Stimulated activated CD8-positive, alpha-beta memory T cell treated with anti-CD3 and anti-CD28 coated beads, Interleukin-15, amount 100 ng/mL, for 1 hour (primary cell): ENCODE measurements at places on chromosomes 13 and 19.

GRCh38 chr13:113024466-113024865, 55.5 kb downstream of the MCF2L start:
- DNase-seq: no peak

- no peak for DNase-seq
These were observed 4.0 kb upstream of the ZNF8 start for GRCh38 chr19:58274771-58275201.

DNA sequence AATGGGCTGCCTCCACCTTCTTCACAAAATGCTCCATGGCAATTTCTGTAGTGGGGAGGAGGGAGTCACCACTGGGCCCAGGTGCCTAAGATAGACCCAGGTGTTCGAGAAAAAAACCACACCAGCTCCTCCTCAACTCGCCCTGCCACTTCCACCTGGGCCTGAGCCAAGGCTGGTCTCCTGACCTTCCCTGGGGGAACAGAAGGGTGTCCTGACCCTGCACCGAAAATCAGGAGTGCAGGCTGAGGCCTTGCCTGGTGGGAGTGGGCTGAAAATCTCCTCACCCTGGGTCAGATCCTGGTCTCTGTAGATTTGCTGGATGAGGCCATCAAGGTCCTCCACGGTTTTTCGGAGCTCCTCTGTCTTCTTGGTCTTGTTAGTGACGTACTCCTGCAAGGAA, 17.6 kb upstream of the AKAP8 start:
- no peak for DNase-seq

- DNase-seq: no peak
These were observed 24.2 kb upstream of the IGFL1 start for GRCh38 chr19:46205183-46205984.

DNA sequence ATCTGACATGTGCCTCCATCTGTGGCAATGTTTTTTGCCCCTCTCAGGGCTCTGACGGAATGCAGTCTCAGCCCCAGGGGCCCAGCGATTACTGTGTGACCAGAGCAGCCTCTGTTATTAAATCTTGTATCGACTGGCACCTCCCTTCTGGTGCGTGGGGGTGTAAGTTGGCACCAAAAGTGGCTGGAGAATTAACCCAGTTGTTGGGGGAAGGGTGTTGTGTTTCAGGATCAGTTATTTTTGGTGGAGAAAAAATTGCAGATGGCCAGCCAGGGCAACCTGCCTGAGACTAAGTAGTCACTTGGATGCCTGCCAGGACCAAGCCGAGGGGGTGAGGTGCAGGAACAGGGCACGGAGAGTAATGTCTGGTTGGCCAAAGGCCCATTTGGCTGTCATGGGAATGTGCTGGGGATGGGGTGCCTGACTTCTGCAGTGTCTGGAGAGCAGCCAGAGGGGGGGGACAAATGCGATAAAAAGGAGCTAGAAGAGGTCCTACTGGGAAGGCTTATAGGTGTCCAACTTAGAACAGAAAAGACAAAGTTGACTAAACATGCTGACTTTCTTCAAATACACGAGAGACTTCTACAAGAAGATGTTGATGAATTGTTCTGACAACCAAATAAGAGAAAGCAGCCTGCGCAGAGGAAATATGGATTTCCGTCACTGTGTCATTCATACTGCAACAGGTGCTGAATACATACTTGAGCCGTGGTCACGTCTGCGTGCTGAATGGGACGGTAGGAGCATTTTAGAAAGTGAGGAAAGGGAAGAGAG, 69.8 kb downstream of the SIAH3 start:
- DNase-seq: no peak

DNA sequence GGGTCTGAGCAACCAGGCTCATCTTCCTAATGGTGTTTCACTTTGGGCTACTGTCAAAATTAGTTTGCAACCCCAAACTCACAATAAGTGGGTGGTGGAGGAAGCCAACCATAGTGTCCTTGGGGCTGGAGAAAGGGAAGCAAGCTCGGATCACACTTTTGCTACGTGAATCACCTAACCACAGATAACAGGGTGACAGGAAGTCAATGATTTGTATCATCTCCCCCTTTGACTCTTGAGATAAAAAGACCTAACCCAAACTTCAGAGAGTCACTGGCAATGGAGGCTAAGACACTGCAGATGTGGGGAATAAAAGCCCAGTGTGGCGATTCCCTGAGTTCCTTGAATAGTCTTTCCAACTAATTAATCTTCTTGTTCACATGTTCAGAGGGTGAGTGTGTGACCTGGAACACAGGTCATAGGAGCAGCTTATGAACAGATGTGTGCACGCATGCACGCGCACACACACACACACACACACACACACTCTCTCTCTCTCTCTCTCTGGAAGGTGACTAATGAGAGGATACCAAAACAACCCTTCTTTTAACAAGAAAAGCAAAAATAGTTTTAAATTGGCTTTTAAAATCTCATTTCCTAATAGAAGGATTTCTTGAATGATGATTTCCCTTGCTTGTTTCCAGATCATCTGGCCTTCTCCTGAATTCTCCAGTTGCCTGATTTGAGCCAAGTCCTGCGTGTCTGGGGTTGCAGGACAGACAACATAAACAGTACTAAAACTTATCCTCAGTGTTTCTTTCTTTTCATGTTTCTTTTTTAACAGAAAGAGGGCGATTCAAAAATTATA, 21.2 kb upstream of the DOCK9 start:
- DNase-seq: peak; percentile 1

GRCh38 chr13:66313413-66313812, 916.7 kb downstream of the PCDH9 start:
- no peak for DNase-seq

- DNase-seq: no peak
These were observed 2.1 kb downstream of the CALM3 start for GRCh38 chr19:46603195-46603637.

- no peak for DNase-seq
These were observed 535 bp downstream of the COL5A3 start for GRCh38 chr19:10009714-10010224.

- no peak for DNase-seq
These were observed 12.0 kb upstream of the EMC10 start for GRCh38 chr19:50464348-50464747.

DNA sequence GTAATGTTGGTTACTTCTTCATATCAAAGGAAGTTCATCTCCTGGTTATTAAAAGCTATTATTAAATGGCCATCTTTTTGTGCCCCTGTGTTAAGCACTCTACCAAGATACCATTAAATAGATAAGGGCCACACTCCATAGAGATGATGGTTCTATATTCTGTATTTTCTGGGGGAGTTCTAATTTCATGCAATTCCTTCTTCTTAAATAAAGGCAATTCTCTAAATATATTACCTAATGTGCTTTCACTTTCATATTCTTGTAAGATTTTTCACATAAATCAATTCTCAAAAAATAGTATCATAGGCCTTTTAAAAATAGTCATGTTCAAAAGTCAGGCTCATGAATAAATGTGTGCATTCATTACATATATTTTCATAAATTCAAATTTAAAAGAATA, 47.0 kb upstream of the USPL1 start:
- DNase-seq: no peak

DNA sequence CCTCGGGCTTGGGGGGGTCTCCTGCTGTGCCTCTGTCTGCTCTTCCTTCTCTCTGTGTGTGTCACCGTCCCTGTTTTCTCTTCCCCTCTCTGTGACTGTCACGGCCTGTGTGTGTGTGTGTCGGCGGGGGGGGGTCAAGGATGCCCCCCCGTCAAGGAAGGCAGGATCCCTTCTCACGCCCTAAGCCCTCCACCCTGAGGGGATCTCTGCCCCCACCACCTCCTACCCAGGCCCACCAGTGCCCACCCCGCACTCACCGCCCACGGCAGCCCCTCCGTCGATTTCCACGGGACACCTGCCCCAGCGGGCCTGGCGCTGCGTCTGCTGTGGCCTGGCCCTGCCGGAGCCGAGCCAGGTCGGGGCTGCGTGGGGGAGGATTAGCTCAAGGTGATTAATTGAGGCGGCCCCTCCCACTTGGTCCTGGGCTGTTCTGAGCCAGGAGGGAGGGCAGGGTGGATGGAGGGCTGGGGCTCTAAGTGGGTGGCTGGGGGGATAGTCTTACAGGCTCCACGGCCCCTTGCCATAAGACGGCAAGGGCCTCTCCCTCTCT, at the start of gene RAX2:
Gene RAX2, minus strand, starts transcription at position 323 of the 550 bp plus-strand sequence. CDS start 486 bp downstream, outside the sequence.
- no peak for DNase-seq

DNA sequence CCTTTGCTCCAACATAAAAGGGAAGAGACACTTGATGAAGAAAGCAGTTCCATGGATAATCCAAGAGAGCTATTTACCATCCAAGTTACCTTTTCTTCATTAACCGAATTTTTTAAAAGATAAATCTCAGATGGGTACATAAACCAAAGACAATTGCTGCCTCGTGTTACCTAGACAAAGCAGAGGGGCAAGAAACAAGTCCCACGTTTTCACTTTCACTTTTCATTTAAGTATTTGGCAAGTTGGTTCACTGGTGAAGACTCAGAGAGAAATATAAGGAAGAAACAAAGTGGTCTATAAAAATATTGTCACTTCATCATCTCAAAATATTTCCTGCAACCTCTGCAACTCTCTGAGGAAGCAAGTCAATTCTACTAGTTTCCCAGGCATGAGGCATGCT, 446.1 kb downstream of the FGF14 start:
- DNase-seq: no peak

DNA sequence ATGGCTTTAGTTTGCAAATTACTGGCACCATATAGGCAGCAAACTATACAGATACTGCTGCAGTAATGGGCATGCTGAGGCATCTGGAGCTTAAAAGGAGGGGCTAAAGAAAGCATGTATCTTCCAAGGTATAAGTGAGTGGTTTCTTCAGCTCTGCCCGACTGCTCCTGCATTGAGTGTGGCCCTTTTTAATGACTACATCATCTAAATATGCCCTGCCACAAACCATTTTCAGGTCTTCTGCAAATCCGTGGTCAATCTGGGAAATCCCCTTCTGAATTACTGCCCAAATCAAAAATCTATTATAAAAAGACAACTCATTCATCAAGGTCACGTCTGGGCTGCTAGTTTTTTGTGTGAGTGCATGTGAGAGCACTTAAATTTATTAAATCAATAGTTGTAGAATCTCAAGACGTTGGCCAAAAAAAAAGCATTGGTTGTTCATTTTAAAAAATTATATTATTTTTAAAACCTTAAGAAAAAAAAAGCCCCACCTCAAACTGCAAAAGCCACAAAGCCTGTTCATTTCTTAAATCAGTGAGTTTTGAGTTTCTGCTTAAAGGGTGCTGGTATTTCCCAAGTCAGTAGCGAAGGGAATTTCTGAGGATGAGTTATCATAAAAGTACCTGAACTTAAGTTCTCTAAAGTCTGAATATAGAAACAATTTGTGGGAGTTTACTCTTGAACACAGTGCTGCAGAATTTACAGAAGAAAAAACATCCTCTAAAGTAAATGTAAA, 16.3 kb downstream of the LCP1 start:
- no peak for DNase-seq

GRCh38 chr13:44652168-44652567, 76.0 kb upstream of the TSC22D1 start:
- no peak for DNase-seq

DNA sequence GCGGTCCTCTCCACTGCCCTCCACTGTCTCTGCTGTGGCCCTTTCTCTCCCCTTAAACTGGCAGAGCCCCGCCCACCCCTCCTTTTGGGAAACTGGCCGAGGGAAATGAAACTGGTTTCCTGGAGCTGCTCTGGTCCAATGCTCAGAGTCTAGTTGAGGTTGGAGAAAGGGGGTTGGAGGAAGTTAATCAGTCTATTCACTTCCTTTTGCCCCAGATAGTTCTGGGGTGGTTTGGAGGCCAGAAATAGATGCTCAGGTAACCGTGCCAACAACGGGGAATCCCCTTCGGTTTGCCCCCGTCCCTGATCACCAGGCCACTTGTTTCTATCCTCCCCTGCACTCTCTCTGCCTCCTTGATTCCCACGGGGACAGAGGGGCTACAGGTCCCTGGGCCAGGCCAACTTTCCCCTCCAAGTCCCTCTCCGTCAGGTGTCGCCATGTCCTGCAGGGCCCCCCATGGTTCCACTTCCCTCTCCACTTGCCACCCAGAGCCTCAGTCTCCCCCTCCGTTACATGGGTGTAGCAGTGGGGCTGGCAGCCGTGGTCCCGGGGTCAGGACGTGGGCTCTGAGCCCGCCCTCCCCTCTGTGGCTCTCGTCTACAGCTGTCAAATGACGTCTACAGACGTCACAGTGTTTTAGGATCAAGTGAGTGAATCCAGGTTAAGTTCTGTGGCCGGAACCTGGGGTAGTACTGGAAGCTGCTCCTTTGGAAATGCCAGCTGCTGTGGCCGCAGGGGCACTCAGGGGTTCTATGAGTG, at the start of gene IL4I1:
Gene IL4I1, minus strand, starts transcription at position 25 of the 759 bp plus-strand sequence. CDS start 727 bp downstream, outside the sequence.
- DNase-seq: peak; percentile 32

- DNase-seq: no peak
These were observed 1209.4 kb downstream of the UQCRFS1 start for GRCh38 chr19:28003543-28003942.

GRCh38 chr19:710767-711166, 2.0 kb downstream of the PALM start:
- no peak for DNase-seq
